ENCODE measurements at places on chromosomes 3 and 15.

DNA sequence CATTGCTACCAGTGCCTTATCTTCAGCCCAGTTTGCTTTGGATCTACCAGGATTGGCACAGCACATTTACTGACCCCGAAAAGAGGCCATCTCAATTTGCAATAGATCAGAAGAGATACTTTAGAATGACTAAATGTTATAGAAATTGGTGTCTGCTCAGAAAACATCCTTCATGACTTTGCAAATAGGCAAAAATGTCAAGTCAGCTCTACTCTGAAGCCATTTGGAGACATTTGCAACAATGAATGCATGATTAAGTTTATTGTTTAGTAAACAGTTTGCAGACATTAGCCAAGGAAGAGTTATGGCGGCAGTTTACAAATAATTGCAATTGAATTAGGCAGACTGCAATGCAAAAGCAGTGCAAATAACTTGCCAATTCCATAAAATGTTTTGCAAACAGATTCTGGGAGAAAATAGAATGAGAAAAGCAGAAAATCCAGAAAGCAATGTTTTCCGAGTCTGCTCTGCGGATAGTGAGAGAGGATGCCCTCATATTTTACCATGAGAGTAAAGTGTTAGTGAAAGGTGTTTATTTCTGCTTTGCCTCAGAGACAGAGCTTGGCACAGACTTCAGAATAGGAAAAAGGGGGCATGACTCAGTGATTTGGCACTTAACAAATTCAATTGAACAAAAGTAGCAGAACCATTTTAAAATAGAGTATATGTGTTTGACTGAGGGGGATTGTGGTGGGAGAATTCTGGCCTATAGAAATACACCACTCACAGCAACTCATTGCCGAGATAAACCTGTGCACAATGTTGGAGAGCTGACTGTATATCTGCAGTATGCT lies 334.9 kb upstream of the NR2F2 start:
- no peak for DNase-seq

DNA sequence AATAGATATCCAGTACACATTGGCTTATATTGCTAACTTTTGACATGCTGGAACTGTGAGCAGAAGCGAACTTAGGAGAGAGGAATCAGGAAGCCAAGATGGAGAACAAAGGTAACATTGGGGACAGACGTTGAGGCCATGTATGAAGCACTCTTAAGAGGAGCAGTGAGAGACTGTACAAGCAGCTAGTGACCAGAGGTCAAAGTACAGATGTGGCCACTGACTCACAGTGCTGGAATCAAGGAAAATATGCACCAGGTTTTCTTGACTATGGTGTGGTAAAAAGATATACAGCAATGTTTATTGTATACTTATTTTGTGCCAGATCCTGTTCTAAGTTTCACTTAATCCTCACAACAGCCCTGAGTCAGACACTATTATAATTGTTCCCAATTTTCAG lies 2.0 kb upstream of the IL20RB start:
- DNase-seq: no peak

DNA sequence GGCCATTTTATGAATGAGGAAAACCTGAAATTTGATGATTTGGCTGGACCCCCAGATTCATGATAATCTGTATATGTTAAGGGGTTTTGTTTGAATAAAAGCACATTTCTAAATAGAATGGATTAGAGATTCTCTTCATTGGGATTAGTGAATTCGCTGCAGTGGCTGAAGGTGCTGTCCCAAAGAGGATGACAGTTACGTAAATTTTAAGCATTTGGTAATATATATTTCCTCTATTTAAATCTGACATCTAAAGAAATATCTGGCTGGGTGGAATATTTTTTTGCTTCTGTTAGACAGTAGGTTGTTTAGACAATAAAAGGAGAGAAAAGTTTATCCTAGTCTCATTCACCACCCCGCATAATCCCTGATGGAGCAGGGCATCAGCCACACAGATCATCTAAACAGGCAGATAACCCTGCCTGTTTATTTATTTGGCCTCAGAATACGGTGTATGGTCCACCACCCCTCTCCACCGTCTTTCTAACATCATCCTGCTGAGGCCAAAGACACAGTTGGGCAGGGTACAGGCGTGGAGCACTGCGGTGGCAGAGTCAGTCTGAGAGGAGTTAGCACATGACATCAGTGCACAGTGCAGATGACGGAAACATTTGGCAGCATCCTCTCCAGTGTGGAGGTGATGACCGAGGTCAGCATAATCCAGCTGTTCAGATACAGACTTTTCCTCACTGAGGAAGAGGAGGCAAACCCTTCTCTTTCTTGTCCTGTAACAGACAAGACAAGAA lies 20.4 kb upstream of the NFKBIZ start:
- peak; percentile 74 for DNase-seq

DNA sequence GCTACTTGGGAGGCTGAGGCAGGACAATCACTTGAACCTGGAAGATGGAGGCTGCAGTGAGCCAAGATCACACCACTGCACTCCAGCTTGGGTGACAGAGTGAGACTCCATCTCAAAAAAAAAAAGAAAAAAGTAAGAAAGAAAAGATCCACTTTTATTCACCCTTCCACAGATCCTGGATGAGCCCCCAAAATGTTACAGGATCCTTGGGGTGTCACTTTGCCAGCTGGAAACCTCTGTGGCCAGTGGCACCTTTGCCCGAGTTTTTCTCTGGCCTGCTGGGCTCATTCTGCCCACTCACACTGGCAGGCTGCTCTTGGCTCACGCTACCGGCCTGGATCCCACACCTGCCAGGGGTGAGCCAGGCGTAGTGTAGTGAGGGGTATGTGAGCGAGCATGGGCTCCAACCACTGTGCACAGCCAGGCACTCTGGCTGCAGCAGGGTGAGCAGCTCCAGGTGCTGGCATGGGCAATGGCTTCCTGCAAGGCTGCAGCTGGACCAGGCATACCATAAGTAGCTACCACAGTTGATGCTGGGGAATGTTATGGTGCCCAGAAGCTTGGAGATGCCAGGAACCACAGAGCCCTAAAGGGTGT lies 57.8 kb upstream of the C15orf39 start:
- DNase-seq: no peak

DNA sequence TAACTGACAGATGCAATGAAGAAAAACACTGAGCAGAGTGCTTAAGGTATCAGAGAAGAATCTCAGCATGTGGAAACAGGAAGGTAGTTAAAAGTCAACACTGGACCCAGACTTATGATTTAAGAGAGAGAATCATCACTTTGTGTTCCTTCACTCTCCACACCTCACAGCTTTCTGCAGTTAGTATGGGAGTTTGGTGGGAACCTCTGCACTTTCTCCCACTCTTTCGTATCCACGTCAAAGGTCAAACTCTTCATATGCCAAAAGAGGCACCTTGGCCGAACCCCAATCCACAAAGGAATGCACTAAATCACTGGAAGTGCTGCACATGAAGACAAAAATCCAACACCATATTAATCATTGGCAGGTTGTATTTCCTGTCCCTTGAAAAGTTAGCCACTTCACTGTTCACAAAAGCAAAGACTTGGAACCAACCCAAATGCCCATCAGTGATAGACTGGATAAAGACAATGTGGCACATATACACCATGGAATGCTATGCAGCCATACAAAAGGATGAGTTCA lies 361.2 kb downstream of the MAGI1 start:
- no peak for DNase-seq

GRCh38 chr15:52786436-52787122 lies 3.6 kb downstream of the ONECUT1 start:
- no peak for DNase-seq

Data from CD4-positive, alpha-beta T cell treated with Interleukin-17A for 1 hour (primary cell).